Stimulated activated CD4-positive, alpha-beta T cell treated with anti-CD3 and anti-CD28 coated beads, Interleukin-4, amount 100 ng/mL, for 24 hours (primary cell): ENCODE measurements at places on chromosomes 16 and 17.

DNA sequence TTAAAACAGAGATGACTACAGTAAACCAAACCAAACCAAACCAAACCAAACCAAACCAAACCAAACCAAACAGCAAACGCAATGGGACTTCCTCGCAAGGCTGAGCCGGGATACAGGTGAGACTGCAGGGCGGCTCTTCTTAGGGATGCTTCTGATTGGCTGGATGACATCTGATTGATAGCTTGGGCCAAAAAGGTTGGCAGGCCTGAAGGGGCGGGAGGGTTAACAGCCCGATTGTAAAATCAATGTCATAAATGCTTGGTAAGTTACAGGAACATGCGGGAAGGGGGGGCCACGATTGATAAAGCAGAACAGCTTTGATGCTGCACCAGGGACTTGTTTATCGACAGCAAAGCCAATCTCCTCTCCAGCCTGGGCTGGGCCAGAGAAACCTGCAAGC lies 86.1 kb downstream of the ZFHX3 start:
- no peak for DNase-seq

- DNase-seq, result no peak
Measured at GRCh38 chr17:41498276-41498675, 7.1 kb downstream of the KRT13 start.

- DNase-seq, result no peak
Measured at GRCh38 chr17:51228161-51228560, 31.7 kb downstream of the MBTD1 start.

DNA sequence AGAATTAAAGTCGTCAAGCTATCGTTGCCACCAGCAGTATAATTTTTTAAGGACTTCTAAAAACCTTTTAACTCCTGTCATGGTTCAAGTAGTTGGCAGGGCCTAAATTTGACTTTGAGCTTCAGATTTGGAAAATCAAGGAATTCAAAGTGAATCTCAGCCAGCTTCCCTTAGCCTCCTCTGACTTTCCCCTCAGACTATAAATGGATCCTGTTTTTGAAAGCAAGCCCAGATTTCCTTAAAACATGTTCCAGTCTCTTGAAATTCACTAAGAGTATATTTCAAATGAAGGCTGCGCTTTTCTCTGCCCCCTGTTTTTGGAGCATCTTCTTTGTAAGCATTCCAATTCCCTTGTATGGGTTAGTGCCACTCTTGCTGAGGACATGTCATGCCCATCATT lies 101.8 kb upstream of the CDH8 start:
- DNase-seq, result no peak

GRCh38 chr17:17564896-17565295 lies 26.6 kb downstream of the PEMT start:
- DNase-seq, result no peak

DNA sequence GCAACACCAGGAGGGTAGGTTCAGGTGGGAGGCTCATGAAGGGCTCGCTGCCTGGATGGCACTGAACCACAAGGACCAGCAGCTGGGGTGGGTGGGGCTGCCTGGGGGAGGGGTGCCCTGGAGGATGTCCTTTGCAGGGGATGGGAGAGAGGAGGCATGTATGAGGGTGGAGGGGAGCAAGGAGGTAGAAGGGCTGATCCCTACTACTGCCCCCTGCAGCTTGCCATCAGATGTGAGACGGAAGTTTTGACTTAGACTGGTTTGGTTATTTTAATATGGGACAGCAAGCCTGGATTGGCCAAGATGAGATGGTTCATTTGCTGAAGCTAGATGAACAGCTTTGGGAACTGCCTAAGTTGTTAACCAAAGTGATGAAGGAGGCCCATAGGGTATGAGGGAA lies 115.9 kb downstream of the SEC14L1 start:
- DNase-seq, result no peak

DNA sequence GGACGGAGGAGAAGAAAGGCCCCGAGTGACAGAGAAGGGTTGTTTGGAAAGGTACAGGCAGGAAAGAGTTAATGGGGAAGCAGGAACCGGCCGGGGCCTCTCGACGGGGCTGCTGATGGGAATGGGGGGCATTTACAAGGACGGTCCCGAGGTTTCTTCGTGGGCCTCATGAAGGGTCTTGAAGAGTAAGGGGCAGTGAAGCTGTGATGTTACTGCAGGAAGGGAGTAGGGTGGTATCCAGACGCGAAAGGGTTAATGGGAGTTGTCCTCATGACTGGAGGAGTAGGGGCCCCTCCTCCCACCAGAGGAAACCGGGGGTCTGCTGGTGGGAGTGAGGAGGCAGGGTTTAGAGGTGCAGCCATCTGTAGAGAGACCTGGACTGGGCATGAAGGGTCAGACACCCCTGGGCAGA lies 481 bp downstream of the PDK2 start:
- no peak for DNase-seq

- no peak for DNase-seq
Measured at GRCh38 chr16:54201200-54201599, 85.4 kb downstream of the IRX3 start.

DNA sequence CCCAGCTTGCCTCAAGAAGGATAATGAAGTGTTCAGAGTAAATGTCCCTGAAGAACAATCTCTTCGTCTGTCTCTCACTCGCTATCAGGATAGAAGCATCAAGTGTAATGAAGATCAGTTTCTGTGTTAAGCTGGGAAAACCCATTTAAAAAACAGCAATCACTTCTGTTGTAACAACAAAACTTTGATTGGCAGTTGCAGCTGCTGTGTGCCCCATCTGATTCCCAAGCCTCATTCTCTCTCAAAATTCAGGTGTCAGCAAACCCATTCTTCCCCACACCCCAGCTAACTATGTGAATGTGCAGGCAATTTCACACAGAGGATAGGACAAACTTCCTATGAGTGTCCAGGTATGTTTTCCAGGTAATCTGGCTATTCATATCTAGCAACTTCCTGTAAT lies 2.4 kb upstream of the HNF1B start:
- DNase-seq, result no peak

- peak; percentile 71 for DNase-seq
Measured at GRCh38 chr17:42819939-42820535, 4.0 kb downstream of the BECN1 start.

- peak; percentile 34 for DNase-seq
Measured at GRCh38 chr16:68367030-68367429, 56.2 kb downstream of the PRMT7 start.

DNA sequence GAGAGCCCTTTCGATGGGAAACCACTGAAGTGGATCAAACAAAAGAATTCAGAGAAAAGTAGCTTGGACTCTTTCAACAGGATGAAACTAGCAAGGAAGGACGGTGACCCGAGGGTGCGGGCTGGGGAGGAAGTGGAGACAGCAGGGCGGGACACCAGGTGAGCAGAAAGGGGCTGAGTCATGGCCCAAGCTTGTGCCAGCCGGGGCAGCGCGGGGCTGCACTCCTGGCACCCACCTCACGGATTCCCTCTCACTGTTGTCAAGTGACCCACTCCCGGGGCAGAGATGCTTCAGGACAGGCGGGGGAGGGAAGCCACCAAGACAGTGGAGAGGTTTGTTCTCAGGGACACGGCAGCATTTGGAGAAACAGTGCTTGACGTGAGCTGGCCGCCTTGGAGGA lies 10.7 kb upstream of the RNF222 start:
- no peak for DNase-seq

- DNase-seq, result no peak
Measured at GRCh38 chr16:15783985-15784384, 72.8 kb downstream of the MYH11 start.

- no peak for DNase-seq
Measured at GRCh38 chr17:10041287-10041612, 136.2 kb upstream of the RCVRN start.

GRCh38 chr17:54256401-54256929 lies 433.7 kb downstream of the KIF2B start:
- DNase-seq, result no peak

GRCh38 chr17:37358098-37358829 lies 17.5 kb upstream of the C17orf78 start:
- peak; percentile 45 for DNase-seq

DNA sequence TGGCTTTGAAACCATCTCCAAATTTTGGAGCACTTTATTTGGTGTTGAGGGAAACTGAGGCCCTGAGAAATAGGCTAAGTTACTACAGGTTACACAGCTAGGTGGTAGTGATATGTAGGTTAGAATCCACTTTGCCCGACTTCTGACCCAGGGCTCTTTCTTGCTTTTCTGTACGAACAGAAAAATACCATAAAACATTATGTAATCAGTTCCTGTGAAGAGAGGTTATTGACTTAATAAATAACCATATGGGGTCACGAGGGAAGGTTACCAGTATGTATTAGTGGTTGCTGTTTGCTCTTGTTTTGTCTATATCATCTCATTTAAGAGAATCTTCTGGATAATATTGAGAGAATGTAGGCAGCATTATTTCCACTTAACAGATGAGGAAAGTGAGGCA lies 172.2 kb upstream of the MAF start:
- DNase-seq, result no peak

DNA sequence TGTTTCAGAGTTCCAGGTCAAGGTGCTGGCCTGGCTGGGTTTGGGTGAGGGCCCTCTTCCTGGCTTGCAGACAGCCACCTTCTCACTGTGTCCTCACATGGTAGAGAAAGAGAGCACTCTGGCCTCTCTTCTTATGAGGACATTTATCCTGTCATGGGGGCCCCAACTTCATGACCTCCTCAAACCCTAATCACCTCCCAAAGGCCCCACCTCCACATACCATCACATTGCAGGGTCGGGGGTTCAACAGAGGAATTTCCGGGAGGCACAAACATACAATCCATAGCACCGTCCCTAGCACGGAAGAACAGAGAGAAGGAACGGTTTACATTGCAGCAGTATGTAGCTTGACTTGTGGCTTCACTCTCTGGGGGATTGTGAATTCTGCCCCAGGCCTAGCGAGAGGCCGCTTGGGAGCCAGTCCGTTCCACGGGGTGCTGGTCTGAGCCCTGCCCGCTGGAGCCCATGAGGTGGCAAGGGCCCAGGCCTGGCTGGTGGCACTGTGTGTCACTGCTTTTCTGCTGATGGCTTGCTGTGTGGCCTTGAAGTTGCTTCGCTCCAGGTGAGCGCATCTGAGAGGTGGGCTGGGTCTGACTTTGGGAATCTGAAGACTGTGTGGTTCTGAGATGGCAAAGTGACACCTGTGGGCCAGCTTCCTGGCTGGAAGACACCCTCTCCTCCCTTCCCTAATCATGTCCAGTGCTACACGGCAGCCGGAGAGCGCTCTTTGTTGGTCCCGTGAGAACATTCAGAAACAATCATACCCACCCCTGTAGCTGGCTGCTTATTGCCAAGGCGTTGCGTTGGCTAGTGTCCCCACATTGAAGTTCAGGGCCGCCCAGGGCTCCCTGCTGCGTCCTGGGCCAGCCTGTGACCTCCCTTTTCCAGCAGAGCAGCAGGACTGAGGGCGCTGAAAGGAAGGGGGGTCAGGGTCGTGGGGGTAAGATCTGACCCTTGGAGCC lies 98.3 kb downstream of the CMIP start:
- DNase-seq, result no peak

DNA sequence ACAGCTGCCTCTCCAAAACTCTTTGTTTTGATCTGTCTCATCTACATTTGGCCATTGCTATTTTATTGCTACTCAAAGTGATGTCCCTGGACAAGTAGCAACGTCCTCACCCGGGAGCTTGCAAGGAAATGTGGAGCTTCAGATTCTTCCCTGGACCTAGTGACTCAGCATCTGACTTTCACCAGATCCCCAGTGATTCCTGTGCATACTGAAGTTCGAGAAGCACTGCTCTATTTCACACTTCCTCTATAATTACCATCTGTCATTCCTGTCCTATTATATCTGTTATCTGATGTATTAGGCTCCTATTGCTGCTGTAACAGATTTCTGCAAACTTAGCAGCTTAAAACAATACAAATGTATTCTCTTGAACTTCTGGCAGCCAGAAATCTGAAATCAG lies 28.5 kb upstream of the VAT1L start:
- DNase-seq, result no peak

- no peak for DNase-seq
Measured at GRCh38 chr17:80386341-80386740, 28.6 kb upstream of the ENDOV start.

DNA sequence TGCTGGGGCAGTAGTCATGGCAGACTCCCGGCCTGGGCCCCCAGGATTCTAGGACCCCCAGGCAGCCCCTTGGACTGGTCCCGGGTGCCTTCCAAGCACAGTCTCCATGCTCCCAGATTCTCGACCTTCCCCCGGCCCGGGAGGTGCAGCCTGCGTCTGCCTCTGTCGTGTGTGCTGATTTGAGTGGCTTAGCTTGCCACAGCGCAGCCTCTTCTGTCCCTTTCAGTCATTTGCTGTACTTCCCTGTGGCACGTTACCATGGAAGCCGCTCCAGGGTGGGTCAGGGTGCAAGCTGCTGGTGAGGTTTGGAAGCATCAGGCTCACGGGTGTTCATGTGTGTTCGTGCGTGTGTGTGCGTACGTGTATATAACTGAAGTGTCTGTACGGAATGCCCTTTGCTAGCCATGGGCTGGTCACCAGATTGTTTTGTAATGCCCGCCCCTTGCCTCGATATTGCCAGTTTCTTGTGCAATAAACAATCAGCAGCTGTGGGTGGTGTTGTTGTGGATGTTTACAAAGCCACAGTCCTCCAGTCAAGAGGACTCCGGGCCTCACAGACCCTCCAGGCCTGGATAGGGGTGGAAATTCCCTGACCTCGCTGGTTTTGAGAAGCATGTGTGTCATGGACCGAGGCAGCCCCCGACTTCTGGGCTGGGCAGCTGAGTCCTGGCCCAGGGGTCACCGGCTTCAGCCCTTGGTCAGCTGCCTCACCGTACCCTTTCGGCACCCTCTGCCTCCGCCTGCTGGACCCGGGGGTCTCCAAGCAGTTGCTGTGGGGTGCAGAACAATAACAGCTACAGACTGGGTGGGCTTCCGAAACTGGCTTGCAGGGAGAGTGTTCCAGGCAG lies 9.7 kb upstream of the CLEC18A start:
- peak; percentile 2 for DNase-seq

DNA sequence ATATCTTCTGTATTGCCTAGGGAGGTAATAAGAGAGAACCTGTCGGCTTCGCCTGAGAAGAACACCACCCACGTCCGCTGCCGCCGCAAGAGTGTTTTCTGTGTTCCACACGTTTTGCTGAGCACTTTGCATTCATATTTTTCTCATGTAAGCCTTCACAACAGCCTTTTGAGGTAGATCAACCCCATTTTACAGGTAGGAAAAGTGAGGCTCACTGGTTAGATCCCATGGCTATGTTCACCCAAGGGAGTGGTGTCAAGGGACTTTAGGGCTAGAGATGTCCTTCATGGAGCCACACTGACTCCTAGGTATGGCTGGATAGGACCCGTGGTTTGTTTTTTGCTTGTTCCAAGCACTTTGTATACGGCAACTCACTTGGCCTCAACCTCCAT lies 87.0 kb upstream of the LGALS9 start:
- no peak for DNase-seq

DNA sequence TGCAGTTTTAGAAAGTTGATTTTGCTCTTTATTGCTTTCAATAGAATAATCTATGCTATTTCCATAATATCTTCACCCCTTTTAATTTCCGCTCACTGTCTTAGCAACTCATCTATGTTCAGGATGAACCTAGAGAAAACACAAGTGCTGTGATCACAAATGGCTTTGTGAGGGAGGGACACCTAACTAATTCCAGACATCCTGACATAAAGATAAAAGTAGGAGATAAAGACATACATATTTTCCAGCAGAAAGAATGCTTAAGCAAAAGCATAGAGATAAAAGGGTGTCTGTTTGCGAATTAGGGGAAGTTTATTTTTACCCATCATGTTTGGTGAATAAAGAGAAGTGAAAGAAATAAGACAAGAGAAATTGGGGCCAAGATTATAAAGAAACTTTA lies 254.2 kb downstream of the KCNJ2 start:
- no peak for DNase-seq
